Renal cortical epithelial cell (primary cell): ENCODE measurements at places on chromosomes 16 and 17. TPM values are rescaled to one million over a fixed set of nuclear protein-coding genes. Genes with fewer than 3 reads are reported as not detected.

The MFSD6L gene
- 2.1 TPM in 1 of 2 replicates, not detected in the other for total RNA-seq

GRCh38 chr17:28763804-28764266 is 20.0 kb downstream of the TRAF4 start:
- peak; percentile 72 for DNase-seq

DNA sequence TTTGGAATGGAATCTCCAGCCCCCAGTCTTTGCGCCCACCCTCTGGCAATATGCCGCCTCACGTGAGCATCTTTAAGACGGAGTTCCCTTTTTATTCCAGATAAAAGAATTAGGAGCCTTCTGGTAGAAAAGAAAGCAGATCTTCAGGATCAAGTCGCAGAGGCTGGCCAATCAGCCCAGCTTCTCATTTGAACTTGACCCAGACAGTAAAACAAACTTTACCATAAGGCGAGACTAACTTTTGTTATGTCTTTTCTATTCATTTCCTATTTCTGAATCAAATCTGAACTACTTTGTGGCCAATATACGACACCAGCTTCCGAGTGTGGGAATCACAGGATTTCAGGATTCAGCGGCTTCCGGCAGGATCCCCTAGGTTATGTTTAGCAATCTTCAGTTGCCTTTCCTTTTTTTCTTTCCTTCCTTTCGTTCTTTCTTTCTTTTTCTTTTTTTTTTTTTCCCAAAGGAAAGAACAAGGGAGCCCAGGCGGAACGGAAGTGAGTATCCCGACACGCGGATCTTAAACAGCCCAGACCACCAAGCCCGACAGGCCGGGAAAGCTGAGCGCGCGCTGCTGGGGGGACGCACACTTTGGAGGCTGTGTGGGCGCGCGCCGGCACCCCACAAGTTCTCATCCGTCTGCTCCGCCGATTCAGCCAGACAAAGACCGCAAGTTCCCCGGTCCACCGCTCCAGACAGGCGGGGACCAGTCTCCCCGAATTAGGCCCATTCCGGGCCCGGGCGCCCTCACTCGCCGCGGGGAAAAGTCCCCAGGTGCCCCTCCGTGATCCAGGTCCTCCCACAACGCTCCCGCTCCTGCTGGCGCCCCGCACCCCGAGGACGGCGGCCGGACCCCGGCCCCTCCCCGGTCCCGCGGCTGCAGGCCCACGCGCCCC is 633 bp downstream of the TBC1D16 start:
- peak; percentile 26 for DNase-seq

GRCh38 chr16:28845293-28845692 is 855 bp downstream of the TUFM start:
- peak; percentile 56 for DNase-seq

- peak; percentile 40 for DNase-seq
These were observed 6.6 kb downstream of the KCNAB3 start for GRCh38 chr17:7922845-7923628.

DNA sequence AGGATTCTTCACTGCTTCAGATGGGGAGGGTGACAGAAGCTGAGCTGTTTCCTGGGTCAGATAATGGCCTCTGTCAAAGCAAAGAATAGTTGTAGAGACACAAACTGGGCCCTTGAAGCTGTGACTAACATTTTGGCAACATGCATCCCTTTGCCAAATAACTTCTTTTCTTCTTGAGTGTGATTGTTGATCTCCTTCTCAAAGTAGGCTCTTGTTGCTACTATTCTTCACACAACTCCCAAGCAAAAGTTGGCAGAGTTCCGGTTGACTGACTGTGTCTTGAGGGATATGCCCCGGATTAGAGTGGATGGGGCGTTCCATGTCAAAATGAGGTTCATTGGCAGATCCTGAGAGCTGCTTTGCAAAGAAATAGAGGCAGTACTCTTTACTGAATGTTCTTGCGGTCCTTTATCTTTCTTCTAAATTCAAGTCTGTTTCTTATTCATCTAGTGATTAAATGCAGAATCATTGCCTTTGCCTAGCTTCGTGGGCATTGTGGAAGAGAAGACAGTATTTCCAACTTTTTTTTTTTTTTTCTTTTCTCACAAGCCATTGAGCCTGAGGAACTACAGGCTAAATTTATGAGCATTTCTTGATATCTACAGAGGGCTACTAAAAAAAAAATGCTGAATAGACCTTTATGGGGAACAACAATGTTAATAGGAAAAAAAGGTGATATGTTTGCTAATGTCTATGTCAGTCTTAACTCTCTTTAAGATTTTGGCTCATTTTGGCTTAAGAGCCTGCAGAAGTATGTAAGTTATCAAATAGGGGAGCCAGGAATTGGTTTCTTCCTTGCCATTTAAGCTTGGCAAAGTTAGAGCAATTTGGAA is 5.8 kb downstream of the WIPF2 start:
- DNase-seq = peak; percentile 44
